ENCODE measurements at places on chromosomes 2 and 18.

- no peak for DNase-seq
Observed at GRCh38 chr2:195364015-195364965, 292.7 kb upstream of the SLC39A10 start.

GRCh38 chr2:134634054-134634753 lies 84.6 kb downstream of the TMEM163 start:
- peak; percentile 45 for DNase-seq

DNA sequence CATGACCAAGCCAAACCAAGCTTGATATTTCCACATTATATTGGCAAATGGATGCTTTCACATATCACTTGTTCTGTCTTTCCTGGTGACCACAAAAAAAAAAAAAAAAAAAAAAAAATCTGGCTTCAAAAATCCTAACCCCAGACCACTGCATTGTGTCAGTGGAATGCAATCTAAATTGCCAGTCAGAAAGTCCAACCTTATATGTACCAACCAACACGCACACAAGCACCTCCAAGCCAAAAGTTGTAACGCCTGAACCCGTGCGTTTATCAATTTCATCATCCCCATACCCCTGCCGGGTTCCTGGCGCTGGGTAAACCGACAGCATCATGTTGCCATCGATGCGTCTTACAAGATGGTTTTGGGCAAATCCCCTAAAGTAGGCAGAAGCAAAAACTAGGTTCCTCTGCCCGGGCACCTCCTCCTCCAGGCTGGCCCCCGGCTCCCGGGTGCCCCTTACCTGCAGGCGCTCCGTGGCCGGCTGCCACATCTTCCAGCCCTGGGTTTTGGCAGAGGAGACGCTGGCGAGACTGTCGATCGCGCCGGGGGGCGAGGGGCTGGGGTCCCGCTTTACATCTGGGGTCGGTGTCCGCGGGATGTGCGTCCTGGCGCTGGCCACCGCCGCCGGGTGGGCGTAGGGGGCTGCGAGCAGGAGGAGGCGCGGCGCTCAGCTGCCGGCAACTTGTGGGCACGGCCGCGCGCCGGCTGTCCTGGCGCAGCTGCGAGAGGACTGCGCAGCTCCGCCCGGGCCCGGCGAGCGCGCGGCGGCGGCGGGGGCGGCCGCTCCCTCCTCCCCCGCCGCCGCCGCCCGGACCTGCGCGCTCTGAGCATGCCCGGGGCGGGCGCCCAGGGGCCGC lies at the start of gene PID1:
TSS of gene PID1 (minus strand) at position 737 of the 860 bp plus-strand sequence. CDS start at position 493, 244 bp downstream.
- DNase-seq, result no peak

DNA sequence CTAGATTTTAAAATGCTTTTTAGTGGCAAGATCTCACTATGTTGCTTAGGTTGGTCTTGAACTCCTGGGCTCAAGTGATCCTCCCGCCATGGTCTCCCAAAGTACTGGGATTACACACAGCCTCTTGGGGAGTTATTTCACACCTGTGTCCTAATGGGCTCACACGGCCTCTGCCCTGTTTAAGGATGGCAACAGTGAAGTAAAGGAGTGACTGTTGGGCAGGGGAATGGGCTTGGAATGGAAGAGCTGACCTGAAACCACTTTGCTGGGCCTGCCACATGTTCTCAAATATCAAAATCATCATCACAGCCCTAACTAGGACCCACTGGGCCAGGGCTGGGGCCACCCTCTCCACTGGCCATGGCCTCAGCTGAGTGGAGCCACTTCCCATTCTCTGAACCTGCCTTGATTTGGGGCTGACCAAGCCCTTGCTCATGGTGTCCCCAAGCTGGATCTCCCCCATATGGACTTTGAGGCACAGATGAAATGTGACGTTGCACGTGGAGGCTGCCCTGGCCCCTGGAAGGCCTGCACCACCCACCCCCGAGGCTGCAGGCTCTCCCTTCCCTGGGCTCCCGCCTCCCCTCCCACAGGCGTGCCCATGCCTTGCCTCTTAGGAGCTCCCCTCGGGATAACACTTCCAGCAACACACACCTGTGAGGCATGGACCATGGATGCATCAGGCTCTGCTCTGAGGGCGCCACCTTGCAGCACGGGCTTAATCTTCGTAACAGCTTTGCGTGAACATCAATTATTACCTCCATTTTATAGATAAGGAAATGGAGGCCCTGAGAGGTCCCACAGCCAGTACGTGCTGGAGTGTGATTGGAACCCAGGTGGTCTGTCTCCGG lies 71.8 kb upstream of the SMAD7 start:
- no peak for DNase-seq

Measured in caudate nucleus (tissue), 63 donors.